ENCODE measurements at places on chromosomes 2 and 18.

DNA sequence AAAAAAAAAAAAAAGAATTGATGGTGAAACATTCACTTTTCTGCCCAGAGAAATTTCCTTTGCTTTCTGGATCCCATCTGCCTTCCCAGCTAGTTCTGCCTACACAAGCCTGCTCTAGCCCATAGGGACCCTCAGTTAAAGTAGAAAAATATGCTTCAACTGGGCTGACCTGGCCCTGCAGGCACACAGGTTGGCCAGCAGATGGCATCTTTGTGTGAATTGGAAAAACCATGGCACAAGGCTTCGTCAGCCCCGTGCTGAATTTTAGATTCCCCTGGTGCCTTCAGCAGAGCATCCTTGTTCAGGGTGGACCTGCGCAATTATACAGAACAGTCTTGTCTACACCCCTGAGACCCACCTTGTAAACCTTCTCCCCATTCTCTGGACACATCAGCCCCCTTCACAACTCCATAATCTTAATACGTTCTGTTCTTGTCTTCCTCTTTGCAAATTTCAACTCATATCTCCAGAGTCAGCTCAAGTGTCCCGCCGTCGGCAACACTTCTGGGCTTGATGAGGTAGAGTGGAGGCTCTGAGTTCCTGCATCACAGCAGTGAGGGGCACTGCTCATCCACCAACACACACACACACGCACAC, 114.5 kb downstream of the INSIG2 start:
- no peak for DNase-seq

GRCh38 chr2:33436083-33436482, 40.4 kb upstream of the RASGRP3 start:
- no peak for DNase-seq

DNA sequence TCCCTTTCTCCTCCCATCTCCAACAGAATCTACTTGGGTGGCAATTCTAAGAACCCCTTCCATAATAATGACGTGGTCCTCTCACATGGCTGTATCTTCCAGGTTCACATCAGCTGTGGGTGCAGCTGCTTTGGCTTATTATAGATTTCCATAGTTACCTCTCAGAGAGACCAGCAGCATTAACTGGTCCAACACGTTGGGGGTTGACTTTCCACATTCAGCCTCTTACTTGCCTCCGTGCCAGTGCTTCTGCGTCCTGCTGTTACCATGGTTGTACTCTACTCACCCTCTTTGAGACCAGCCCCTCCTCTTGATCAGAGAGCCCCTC, 570.7 kb downstream of the PLCL1 start:
- no peak for DNase-seq

DNA sequence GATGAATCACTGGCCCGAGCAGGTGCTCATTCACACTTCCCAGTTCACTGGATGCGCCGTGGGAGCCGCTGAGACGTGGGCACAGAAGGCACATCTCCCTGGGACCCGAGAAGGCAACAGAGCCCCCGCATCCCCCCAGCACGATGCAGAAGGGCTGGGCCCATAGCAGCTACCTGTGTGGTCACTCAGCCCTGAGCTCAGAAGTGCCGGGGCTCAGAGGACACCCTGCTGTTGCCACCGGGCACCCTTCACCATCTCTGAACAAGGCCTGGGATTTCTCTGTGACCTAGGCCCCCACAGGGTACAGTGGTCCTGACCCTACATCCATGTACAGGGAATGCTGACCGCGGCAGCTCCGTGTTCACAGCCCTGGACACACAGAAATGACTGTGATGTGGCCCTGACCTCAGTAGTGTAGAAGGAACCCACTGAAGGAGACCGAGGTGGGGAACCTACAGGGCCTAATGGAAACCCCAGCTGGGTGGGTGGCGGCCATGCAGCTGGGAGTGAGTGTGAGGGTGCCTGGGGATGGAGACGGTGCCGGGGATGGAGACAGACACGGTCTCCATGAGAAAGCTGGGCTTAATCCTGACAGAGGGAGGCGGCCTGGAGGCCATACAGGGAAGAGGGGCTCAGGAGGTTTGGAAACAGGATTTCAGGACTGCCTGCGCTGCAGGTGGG, 111.9 kb upstream of the OTOS start:
- DNase-seq: no peak

DNA sequence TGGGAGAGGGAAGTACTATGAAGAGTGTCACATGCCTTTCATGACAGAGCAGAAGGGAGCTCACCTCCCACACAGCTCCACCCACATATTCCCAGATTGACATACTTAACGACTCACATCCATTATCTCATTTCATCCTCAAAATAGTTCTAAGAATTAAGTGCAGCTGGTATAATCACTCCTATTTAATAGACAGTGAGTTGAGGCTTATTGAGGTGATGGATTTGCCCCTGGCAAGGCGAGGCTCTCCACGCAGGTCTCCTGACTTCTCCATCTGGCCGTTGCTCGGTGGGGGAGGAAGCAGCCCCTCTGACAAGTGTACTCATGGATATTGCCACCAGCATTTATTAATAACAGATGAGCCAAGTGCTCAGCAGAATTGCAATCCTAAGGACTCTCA, 81.4 kb downstream of the TGOLN2 start:
- DNase-seq: no peak

GRCh38 chr18:68865021-68865420, 67.1 kb downstream of the CCDC102B start:
- no peak for DNase-seq

DNA sequence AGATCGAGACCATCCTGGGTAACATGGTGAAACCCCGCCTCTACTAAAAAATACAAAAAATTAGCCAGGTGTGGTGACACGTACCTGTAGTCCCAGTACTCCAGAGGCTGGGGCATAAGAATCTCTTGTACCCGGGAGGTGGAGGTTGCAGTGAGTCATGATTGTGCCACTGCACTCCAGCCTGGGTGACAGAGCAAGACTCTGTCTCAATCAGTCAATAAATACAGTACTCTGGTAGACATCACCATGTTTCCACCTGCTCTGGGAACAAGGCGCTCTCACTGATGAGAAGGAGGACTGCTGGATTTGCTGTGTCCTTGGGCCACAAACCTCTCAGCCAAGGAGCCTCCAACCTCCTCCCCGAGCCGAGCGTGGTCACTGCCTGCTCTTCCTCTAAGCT, 154.2 kb upstream of the ZNF236 start:
- DNase-seq: no peak

Measured in chondrocyte (in vitro differentiated cells).